ENCODE measurements at places on chromosomes 3 and 15.
A peak's percentile ranks its signal among the peaks of the same experiment; 100 is the strongest.

- no peak for DNase-seq
These were observed 122.6 kb downstream of the OSBPL10 start for GRCh38 chr3:31858439-31858838.

- DNase-seq: no peak
These were observed 1325.8 kb upstream of the ALCAM start for GRCh38 chr3:104040896-104041295.

DNA sequence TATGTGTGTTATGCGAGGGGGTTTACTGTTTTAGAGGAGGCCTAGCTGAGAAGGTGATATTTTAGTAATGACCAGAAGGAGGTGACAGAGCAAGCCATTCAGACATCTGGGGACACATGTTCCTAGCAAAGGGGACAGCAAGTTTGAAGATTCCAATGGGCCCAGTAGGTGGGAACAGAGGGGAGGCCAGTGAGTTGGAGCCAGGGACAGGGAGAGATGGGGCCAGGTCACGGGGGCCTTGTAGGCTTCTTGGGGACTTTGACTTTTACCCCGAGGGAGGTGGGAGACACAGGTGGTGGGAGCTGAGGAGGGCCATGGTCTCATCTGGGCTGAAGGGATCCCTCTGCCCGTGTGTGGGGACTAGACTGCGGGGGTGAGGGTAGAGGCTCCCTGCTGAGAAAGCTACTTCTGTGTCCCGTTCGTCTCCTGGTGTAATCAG lies 72.5 kb downstream of the MGLL start:
- no peak for DNase-seq

DNA sequence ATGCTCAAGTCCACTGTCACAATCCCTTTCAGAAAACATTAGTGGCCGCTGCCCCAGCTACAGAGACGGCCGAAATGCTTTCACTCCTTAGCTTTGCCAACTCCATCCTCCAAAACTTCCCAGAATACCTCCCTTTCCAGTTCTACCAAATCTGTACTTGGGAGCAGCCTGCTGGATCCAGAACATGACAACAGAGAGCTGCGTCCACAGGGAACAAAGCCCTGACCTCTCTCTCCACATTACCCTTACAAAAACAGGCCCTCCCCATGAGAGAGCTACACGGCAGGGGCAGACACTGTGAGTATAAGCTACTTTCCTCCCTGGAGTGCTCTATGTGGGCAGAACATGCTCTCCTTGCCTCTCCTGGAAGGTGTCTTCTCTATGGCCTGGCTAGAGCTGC lies 6.3 kb downstream of the RBM15B start:
- DNase-seq: no peak

- DNase-seq: no peak
These were observed 37.8 kb downstream of the CEMIP start for GRCh38 chr15:80816936-80817335.

DNA sequence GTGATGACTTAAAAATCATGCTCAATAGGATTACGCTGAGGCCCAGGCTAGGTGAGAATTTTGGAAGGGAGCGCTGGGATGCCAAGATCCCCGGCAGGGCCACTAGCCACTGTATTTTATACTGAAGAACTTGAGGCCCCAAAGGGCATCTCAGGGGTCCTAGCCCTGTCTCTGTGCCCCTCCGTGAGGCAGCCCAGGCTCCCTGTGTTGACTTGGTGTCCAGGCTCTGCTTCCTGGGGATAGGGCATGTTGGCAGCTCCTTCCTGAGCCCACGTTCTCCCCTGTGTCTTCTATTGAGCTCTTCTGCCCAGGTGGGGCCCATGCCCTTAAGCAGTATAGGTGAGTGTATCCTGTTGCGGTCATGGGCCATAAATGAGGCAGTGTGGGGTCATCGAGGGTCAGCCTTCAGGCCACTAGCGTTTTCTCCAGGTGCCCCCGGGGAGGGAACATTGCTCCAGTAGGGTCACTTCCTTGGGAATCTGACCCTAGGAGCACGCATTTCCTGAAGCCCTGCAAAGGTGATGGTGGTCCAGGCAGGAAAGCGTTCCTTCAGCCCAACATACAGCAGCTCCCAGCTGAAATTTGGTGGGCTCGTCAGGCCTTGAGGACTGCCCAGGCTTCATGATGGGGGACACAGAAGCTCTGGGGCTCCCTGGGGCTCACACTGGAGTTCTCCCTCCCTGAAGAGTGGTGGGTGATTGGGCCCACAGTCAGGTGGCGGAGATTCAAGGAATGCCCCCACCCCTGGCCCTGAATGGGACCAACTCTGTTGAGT lies 189.4 kb downstream of the UBE3A start:
- no peak for DNase-seq

GRCh38 chr3:154427685-154428285 lies 2.2 kb downstream of the GPR149 start:
- DNase-seq: no peak

GRCh38 chr3:149809699-149810098 lies 3.3 kb upstream of the RNF13 start:
- no peak for DNase-seq

GRCh38 chr3:60274098-60274497 lies 977.2 kb downstream of the FHIT start:
- no peak for DNase-seq

DNA sequence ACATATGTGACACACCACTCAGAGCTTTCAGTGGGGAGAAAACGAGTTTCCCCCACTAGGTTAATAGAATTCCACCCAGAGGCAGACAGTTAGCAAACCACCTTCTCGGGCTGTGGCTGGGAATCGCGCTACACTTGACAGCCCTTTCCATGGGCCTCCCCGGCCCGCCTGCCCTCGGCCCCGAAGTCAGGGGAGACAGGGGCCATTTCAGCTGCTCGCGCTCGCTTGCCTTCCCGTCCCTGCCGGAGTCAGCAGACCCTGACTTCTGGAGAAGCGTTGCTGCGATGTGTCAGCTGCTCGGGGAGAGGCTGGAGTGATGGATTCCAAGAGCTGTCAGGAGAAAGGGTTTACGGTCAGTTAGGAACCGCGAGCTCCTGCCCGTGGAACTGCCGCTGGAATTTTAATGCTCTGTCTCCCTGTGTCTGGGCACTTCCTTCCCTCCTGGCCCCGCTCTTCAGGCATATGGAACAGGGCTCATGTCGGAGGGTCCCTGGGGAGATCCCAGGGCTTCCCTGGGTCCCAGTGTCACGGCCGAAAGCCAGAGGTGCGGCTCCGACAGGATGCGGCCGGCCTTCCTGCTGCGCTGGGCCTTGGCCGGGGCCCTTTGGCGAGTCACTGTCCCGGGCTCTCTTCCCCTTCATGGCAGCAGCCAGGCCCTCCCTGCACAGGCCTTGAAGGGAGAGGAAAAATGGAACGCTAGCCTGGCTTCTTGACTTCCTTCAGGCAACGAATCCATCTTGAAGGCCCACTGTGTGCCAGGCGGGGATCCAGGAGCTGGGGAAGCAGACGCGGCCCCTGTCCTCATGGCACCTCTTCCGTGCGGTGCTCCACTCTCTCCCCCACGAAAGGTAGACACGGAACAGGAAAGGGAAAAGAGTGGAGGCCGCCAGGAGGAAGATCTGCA lies 38.4 kb upstream of the VPS8 start:
- DNase-seq: no peak

DNA sequence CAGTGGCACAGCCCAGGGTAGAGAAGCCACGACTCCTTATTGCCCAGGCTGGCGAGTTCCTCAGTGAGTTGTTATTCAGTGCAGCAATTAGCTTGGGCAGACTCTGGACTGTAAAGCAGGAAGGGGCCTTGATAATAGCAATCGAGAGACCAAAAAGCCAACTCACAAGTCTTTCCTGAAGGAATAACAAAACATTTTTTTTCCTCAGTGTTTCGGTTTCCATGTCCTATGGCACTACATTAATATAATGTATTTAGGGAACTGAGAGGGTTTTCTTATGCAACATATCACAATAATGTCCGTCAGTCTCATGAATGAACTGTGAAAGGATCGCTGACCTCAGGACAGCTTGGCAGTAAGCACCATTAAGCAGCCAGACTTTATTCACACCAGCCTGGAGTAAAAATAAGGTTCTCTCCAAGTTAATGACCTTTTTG lies 248.9 kb upstream of the TBL1XR1 start:
- no peak for DNase-seq

DNA sequence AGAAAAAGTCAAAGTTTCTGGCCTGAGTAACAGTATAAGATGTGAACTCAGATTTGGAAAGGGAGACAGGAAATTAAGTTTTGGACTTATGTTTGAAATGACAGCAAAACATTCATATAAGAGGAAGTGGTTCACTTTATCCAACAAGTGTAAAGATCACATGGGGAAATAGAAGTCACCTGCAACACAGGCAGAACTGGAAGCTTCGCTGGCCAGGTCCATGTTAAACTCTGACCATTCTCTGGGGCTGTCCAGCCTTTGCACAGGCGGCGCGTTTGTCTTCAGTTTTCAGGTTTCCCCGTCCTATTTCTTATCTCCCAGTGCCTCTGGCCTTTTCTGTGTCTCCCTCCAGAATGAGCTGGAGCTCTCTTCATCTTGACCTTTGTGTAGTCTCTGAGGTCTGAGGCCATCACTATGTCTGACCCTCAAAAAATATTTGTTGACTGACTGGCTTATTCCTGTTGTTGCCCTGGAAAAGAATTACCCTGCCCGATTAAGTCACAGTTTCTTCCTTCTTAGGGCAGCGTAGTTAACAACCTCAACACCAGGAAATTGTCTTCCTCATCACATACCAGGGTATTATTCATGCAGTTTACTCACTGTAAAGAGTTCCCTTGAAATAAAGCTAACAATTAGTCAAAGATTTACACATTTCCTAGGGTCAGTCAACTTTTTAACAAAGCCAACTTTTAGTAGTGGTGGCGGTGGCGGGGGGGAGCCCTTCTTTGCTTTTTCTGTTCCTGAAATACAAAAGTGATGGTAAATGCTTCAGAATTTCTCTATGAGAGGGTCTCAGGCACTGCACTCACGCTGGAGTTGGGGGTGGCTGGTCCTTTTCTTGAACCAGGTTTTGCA lies 959 bp upstream of the RASA2 start:
- DNase-seq: peak; percentile 32

All from activated CD4-positive, alpha-beta T cell treated with anti-CD3 and anti-CD28 coated beads, Interleukin-10, Interleukin-2, amounts not matched to agents 100 ng/mL and 50 ng/mL, durations not matched to agents 16 hours and 8 hours (primary cell).